Esophagus muscularis mucosa (tissue), 4 donors: ENCODE measurements at places on chromosomes 5 and 9. TPM values are rescaled to one million over a fixed set of nuclear protein-coding genes. Genes with fewer than 3 reads are reported as not detected.

The MARCHF11 gene
- not detected for total RNA-seq

The ACER2 gene
- total RNA-seq, result 2.5 TPM

The LPAR1 gene
- 34.1 TPM for total RNA-seq

DNA sequence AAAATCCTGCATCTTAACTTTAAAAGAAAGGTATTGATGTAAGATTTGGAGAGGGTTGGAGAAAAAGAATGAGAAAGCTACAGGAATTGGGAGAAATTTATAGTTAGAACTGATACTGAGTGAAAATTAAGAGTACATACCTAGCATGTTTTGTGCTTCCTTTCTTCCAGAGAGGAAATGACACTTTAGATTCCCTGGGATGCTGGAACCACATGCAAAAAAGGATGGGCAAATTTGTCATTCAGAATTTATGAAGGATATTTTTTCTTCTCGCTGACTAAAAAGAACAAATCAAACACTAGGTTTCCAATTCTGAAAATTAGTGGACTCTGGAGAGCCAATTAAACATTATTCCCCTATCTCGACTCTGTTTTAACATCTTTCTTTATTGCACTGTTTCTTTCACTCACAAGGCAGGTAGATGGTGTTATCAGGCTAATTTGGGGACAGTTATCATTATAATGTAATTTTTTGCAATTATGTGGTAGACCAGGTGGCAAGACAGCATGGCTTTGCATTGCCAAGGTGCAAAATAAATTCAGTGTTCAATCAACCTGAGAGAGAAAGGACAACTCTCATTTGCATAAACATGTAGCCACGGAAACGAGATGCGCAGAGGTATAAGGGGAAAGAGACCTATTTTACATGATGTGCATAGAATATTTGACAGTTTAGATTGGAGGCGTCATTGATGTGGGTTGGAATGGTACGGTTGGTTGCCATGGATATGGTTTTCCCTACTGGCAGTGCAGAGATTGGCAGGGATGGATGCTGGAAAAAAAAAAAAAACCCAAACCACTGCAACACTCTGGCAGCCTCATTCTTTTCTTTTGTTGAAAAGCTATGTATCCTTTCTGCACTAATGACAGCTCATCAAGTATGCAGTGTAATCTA is 320.4 kb upstream of the CCNH start:
- DNase-seq, result no peak

DNA sequence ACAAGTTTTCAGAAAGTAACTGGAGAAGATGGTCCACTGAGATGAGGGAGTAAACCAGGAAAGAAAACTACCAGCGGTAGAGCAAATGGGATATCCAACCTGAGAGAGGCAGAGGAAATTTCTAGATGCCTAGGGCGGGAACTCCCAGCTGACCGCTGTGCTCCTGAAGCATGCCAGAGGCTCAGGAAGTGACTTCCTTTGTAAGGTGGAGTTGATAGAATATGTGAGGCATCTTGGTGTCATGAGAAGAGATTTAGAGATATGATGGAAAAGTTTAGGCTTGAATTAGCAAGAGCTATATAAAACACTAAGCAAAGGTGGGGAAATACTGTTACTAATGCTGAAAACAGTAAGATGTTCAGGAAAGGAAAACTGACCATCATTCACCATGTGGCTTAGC is 124.1 kb downstream of the C9orf152 start:
- DNase-seq, result no peak

DNA sequence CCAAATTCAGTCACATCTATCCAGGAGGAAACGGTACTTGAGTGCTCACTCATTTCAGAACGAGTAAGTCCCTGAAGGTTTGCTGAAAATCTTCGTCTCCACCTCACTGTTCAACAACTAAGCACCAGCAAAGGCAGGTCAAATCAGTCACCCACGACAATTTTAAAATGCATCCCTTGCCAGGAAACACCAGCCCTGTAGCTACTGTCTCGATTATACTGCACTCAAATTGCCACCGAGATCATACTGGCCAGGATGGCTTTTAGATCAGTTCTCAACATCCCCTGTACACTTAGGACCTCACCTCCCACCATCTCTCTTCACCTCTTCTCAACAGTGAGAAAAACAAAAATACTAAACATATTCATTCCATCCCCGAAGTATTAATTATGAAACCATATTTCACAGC is 298.6 kb downstream of the AGTPBP1 start:
- peak; percentile 89 for DNase-seq

- no peak for DNase-seq
These were observed 9.8 kb upstream of the FTMT start for GRCh38 chr5:121841892-121842291.

DNA sequence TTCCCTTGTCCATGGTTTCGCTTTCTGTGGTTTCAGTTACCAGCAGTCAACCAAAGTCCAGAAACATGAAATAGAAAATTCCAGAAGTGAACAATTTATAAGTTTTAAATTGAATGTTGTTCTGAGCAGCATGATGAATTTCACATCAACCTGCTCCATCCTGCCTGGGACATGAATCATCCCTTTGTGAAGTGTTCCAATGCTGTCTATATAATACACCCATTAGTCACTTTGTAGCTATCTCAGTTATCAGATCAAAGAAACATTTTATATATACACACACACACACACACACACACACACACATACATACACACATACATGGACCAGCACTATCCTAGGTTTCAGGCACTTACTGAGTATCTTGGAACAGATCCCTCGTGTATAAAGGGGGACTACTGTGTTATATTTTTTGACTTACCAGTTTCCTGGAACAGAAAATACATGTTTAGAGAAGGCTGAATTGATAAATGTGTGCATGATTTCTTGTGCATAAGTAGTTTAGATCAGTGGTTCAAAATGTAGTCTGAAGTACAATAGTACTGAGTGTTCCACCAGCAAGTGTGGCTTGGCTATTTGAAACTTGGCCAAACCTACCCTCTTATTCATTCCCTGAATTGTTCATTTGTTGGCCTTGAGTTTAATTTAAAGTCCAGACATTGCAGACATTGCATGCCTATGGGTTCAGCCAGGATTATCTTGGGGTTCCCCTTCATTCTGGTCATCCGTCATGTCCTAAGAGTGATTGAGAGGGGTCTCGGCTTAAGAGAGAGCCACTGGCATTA is 510.0 kb downstream of the GADD45G start:
- DNase-seq, result no peak

DNA sequence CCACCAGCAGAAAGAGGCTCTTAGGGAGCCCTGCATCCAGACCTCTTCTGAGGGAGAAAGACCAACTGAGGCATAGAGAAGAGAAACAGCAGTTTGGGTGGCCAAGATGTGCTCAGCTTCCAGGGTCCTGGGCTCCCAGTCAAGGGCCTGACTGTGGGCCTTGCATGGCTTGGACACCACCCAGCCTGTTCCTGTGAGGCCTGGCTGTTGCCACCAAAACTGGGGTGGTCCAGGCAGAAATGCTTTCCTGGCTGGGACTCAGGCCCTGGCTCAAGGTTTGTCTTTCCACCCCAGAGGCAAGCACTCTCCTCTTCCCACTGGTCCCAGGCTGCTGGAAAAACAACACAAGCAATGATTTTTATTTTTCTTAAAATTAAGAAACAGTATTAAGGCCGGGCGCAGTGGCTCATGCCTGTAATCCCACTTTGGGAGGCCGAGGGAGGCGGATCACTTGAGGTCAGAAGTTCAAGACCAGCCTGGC is 13.3 kb downstream of the MYOZ3 start:
- DNase-seq, result no peak
